ENCODE measurements at places on chromosomes 2 and 18.

DNA sequence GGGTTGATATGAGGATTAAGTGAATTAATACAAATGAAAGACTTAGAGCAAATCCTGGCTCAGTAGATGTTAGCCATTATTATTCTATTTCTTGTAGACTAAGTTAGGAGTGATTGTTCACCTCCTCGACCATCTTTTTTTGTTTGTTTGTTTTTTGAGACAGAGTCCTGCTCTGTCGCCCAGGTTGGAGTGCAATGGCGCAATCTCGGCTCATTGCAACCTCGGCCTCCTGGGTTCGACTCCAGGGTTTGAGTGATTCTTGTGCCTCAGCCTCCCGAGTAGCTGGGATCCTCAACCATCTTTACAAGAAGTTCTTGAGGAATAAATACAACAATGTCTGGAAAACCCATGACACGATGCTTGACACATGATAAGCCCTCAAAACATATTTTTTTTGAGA is 12.7 kb downstream of the TRIM54 start:
- DNase-seq = no peak

GRCh38 chr2:74834792-74835755 is 1.1 kb downstream of the HK2 start:
- DNase-seq = peak; percentile 44

- no peak for DNase-seq
Observed at GRCh38 chr2:36438449-36438977, 82.9 kb downstream of the CRIM1 start.

- DNase-seq = no peak
Observed at GRCh38 chr2:9063023-9063606, 59.6 kb upstream of the MBOAT2 start.

GRCh38 chr2:67927501-67927900 is 135.3 kb downstream of the C1D start:
- no peak for DNase-seq

GRCh38 chr2:73063909-73064875 is 7.3 kb downstream of the SFXN5 start:
- no peak for DNase-seq

DNA sequence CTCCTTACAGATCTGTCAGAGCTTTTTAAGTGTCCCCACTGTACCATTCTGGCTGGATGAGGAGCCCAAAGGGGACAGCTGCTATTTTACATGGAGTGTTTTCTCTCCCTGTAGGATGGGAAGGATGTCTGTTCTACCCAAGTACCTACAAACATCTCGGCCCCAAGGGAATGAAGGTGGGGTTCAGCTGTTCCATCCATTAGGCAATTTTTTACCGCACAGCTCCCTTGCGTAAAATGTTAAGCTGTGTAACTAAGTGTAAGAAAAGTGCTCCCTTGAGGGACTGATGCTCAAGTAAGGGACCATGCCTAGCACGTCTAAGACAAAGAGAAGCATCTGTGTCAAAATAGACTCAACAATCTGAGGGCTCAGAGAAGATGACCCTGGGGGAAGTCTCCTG is 180.3 kb downstream of the MYO5B start:
- no peak for DNase-seq

GRCh38 chr18:76252880-76253279 is 242.2 kb downstream of the ZNF516 start:
- DNase-seq = no peak

DNA sequence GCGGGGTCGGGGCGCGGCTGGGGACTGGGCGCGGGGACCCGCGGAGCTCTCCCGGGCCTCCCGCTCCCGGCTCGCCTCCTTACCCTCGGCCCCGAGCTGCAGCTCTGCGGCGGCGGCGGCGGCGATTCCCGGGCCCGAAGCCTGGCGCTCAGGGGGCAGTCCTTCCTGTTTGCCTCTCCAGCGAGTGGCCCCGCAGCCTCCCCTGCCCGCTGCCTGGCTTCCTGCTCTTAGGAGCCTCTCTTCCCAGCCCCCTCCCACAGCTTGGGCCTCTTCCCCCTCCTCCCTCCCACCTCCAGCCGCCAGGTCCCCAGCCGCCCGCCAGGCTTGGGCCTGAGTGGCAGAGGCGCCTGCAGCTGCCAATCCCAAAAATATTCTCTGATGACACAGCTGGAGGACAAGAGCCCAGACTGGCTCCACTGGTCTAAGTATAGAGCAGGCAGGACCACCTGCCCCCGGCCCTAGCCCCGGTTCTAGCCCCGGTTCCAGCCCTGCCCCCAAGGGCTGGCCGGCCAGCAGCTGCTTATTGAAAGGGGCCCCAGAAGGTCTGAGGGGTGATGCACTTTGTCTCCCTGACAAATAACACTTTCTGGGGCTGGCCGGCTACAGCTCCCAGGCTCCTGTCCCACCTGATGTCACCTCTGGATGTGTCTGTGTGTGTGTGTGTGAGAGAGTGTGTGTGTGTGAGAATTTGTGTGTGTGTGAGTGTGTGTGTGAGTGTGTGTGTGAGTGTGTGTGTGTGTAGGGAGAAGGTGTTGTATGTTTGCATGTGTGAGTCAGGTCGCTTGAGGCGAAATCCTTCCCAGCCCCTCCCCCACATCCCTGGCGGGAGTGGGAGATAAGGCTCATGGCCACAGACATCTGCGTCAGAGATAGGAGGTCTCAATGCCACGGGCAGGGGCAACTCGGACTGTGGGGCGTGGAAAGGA is at the start of gene OBSL1:
Gene OBSL1 (minus strand): TSS at position 229 of the 926 bp plus-strand sequence. CDS start 307 bp downstream, outside the sequence.
- DNase-seq = peak; percentile 85

- no peak for DNase-seq
Observed at GRCh38 chr2:10912076-10912731, 470 bp downstream of the KCNF1 start.

DNA sequence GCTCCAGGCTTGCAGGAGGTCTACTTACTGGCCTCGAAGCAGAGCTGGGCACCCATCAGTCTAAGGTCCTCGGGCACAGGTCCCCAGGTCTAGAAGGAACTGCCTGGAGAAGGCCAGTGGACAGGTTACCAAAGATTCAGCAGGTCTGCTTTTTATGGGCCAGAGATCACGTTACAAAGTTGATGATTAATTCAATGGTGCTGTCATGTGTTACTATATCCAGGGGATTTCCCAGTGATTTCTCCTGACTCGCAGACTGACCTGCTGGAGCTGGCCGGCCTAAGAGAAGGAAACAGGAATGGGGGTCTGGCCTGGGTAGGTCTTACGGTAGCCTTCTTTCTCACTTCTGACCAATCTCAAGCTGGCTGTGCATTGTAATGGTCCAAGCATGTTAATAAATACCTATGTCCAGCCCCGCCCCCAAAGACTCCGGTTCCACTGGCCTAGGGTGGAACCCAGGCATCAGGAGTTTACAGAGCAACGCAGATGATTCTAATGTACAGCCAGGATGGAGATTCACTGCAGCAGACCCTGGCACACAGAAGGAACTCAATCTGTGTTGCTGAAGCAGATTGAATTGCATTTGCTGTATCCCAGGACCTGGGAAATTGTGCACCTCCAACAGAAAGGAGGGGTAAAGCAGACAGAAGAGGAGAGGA is at the start of gene NEURL3:
Gene NEURL3 (minus strand): TSS at position 127 of the 659 bp plus-strand sequence. CDS start 71 bp downstream, at position 56.
- DNase-seq = no peak

DNA sequence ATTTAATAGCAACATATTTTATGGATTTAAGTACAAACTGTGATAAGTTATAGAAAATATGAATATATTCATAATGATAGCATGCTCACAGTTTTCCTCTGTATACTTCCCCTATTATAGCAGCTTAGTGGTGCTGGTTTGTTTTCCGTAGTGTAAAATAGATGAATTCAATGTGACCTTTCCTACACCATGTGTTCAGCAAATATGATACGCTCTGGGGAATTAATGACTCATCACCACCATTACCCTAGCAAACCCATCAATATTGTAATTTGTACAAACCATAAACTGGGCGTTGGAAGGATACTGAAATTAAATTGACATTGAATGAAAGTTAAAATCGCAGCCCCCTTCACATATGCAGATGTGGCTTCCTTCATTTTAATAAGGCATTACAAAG is 58.7 kb upstream of the CDH19 start:
- no peak for DNase-seq

DNA sequence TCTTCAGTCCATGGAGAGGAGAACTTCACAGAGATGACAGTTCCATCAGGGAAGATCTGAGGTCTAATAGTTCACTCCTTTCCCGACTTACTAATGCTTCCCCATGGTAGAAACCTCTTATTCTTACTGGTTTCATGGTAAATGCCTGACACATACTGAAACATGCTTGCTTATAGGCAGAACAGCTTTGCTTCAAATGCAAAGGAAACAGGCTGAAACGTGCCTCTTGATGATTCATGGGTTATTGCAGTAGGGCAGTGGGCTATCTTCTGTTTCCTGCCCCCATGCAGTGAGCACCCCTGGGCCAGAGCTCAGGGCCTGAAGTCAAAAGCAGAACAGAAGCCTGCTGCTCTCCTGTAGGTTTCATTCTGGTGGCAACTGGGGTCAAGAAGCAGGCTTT is 223.5 kb downstream of the RDH14 start:
- no peak for DNase-seq

GRCh38 chr2:230828272-230828961 is 36.3 kb upstream of the ITM2C start:
- DNase-seq = no peak

GRCh38 chr2:201887773-201888425 is 81.6 kb downstream of the CDK15 start:
- no peak for DNase-seq

DNA sequence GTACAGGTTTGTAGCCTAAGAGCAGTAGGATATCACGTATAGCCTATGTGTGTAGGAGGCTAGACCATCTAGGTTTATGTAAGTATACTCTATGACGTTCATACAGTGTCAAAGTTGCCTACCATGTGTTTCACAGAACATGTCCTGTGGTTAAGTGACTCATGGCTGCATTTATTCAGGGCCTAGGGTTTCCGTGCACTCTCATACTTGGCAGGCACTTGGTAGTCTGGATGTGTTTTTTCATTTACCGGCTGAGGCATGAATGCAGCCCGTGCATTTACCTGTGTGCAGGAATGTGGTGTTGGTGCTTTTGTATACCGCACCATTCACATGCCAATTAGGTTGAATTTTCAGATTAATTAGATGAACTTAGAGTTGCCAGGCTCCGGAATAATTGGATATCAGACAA is 43.4 kb downstream of the MYL12B start:
- no peak for DNase-seq

DNA sequence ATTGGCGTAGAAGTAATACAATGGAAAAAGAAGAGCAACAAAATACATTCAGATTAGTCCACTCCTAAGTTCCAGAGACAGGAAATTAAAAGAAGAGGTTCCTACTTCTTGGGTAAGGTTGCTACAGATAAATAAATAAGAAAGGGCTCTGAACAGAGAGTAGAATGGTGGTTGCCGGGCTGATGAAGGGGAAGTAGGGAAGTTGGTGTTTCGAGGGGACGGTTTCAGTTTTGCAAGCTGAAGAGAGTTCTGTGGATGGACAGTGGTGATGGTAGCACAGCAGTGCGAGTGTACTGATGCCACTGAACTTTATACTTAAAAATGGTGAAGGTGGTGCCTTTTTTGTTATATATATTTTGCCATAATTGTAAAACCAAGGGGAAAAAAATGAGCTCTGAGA is 48.2 kb downstream of the CABYR start:
- no peak for DNase-seq

- DNase-seq = peak; percentile 72
Observed at GRCh38 chr18:62877411-62878221, 162.3 kb downstream of the PHLPP1 start.

DNA sequence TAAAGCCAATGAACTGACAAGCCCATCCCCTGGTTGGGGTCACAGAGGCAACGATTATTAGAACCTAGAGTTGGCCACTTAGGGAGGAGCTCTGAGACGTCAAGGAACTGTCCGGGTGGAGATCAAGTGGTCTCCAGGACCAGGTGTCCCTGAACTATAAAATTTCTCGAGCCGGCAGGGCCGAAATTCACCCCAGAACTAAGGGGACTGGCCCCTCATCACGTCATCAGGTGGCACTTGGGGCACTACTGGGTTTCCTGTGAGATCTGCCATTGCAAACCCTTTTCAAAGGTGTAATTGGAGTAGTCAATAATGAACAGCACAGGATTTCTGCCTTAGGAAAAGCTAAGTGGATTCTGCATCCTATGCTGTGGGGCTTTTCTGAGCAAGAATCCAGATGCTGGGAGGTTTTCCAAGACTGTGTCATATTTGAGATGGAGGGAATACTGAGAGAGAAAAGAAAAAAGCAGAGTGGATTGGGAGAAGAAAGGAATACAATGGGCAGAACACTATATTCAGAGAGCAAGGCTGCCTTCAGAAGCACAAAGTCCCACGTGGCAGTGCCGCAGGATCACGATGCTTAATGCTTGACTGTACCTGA is 113.6 kb downstream of the ALPK2 start:
- DNase-seq = no peak

- no peak for DNase-seq
Observed at GRCh38 chr2:45570671-45571334, 40.3 kb downstream of the SRBD1 start.

- no peak for DNase-seq
Observed at GRCh38 chr2:202633470-202633869, 1.3 kb upstream of the FAM117B start.
